Testis (tissue), 5 donors: ENCODE measurements at places on chromosomes 7 and 10. TPM values are rescaled to one million over a fixed set of nuclear protein-coding genes. Genes with fewer than 3 reads are reported as not detected.

Gene CFAP70
- total RNA-seq, result 29.6 TPM

Gene TLX1
- 0.99 TPM for total RNA-seq

Gene CYP2C8
- total RNA-seq, result 2.8 TPM

Gene VAX1
- total RNA-seq, result 0.56 TPM

DNA sequence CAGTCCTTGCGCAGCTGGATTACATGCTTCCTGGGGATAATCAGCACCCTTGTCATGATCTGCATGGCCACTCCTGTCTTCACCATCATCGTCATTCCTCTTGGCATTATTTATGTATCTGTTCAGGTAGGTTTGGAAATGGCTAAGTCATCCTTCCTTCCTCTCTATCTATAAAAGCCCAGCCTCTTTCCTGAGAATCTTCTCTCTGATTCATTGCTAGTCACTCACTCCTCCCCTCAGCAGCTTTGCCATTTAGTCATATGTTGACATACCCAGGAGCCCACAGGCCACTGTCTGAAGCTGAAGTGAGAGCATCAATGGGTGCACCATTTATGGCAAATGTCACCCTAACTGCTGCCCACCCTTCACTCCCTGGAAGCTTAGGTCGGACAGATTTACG, 52.0 kb downstream of the ABCC2 start:
- DNase-seq, result no peak
- H3K4me1 ChIP-seq, result no peaks in the 10 kb centered on the region
- no peaks in the 10 kb centered on the region for H3K27me3 ChIP-seq
- no peak overlapping the region for H3K4me3 ChIP-seq
- no peaks in the 10 kb centered on the region for H3K36me3 ChIP-seq

- H3K4me1 ChIP-seq, result peaks cover 18% of the 10 kb centered on the region
- no peak for DNase-seq
- H3K36me3 ChIP-seq, result no peaks in the 10 kb centered on the region
- no peak overlapping the region for H3K27ac ChIP-seq
- H3K27me3 ChIP-seq, result no peaks in the 10 kb centered on the region
Observed at GRCh38 chr7:55568613-55569268, 3.6 kb downstream of the VOPP1 start.

DNA sequence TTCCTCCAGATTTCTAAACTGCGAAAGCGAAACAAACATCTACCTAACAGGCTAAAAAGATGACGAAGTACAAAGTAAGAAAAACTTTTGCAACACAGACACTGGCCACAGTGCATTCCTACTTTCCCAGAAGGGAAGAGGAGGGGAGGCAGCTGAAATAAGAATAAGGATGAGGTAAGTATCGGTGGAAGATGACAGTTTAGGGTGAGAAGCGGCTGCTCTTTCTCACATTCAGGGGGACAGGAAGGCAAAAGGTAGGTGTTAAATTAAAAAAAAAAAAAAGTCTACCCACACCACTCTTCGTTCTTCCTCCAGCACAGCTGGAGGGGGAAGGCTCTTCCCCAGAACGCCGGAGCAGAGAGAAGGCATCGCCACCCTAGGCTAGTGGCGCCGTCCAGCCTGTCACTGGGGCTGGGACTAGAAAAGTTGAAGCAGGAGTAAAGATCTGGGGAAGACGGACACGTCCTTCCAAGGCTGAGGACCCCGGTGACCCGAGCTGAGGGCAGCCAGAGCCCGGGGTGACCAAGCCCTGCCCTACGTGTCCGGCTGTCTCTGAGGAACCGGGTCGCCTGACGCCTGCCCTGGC, 846 bp downstream of the DNAJC1 start:
- no peaks in the 10 kb centered on the region for H3K36me3 ChIP-seq
- H3K27ac ChIP-seq, result peak overlapping the region; percentile 90
- H3K4me3 ChIP-seq, result peak overlapping the region; percentile 89
- peaks cover 10% of the 10 kb centered on the region for H3K4me1 ChIP-seq

- H3K4me1 ChIP-seq, result peaks cover 10% of the 10 kb centered on the region
- no peaks in the 10 kb centered on the region for H3K36me3 ChIP-seq
- H3K27ac ChIP-seq, result no peak overlapping the region
- no peak for DNase-seq
Observed at GRCh38 chr7:91289633-91290254, 25.5 kb downstream of the FZD1 start.

DNA sequence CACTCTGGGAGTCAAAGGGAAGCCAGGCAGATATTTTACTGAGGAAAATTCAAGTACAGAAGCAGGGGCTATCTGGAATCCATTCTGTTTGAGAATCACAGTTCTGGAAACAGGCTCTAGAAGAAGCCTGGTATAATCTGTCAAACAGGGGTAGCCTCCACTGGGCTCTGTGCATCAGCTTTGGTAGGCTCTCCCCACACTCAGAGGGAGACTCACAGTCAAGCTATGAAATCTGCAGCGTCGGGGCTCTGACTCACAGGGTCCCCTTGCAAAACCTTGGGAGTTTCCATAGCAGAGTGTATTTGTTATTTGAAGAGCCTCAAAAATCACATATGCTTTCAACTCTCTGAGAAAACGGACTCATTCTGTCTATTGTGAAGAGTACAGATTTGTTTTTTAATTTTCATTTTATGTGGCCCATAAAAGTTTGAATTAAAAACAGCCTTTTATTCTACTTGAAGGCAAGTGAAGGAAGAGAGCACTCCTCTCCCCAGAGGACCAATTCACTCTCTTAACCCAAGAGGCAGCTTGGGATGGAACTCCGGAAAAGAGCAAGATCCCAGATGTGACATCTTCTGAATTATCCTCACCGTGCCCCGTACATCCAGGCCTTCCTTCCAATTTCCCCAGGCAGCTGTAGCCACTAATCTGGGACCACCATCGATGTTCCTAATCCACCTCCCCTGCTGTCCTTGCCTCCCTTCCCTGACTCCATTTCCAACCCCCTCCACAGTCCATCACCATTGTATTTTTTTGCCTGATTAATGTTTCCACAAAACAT, 590.9 kb upstream of the MGMT start:
- DNase-seq, result peak; percentile 4
- peaks cover 3% of the 10 kb centered on the region for H3K4me1 ChIP-seq
- H3K36me3 ChIP-seq, result no peaks in the 10 kb centered on the region
- no peak overlapping the region for H3K4me3 ChIP-seq
- H3K27ac ChIP-seq, result no peak overlapping the region

DNA sequence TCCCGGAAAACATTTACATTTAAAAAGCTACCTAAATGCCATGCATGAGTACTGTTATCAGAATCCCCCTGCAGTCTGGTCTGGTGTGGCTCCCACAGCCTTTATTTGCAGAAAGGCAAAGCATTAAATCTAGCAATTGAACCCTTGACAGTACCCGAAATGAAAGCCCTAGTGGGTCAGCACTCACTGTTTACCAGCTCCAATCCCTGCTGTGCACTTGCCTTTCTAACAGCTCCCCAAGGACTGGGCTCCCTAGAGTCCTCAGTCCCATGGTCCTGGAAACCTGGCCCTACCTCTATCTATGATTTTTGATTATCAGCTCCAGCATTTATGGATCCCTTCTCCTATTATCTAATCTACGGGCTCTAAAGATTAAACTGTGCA, 1.9 kb upstream of the MACC1 start:
- no peaks in the 10 kb centered on the region for H3K36me3 ChIP-seq
- DNase-seq, result no peak
- no peak overlapping the region for H3K4me3 ChIP-seq

DNA sequence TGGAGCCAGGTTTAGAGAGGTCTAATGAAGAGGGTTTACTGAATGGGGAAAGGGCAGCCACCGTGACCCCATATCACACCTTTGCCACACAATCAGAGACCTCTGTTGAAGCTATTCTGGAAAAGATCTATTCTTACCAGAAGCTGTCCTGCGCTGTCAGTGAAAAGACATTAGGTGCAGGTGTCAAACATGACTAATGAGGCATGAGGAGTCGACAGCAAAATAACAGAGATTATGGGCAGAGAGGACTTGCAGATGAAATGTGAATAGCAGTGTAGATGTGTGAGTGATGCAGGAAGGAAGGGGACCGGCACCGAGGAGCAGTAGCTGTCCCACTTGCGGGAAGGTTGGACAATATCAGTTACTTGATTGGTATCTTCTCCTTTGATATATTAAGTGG, 627.7 kb upstream of the GALNT17 start:
- no peak for DNase-seq
- H3K36me3 ChIP-seq, result no peaks in the 10 kb centered on the region
- no peaks in the 10 kb centered on the region for H3K4me1 ChIP-seq
- no peaks in the 10 kb centered on the region for H3K27me3 ChIP-seq
- H3K27ac ChIP-seq, result no peak overlapping the region
